CD8-positive, alpha-beta T cell (primary cell): ENCODE measurements at places on chromosomes 11 and 22.

DNA sequence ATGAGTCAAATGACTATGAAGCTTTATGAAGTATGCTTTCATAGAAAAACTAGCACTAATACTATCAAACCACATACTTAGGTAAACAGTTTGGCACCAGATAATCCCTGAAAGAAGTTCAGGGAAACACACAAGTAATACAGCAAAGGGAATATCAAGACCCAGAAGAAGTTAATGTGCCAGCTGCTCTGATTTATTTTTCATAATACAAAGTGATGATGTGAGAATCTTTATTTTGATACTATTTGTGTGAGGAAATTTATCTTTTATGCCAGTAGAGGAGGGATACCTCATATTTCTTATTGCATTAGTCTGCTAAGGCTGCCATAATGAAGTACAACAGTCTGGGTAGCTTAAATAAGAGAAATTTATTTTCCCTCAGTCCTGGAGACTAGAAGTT lies 67.7 kb upstream of the ANO3 start:
- DNase-seq, result no peak

GRCh38 chr11:122882189-122882856 lies at the start of gene JHY:
JHY (plus strand) TSS chr11:122882759; CDS start chr11:122885850, 3,091 bp downstream.
- DNase-seq, result no peak

- DNase-seq, result no peak
Measured at GRCh38 chr11:2516276-2517015, 71.6 kb downstream of the KCNQ1 start.

DNA sequence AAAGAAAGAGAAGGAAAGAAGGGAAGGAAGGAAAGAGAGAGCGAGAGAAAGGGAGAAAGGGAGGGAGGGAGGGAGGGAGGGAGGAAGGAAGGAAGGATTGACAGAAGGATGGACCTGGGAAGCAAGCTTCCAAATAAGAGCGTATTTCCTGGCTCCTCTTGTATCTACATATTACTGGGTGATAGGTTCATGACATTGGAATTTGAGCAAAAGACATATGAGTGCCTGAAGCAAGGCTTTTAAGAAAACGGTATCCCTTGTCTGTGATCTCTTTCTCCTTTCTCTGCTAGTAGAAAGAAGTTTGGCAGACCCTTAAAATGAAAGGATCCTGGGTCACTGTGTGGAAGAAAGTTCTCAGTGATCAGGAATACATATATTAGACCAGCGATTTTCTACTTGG lies 932.2 kb upstream of the CCDC90B start:
- DNase-seq, result no peak
